ENCODE measurements at places on chromosomes 12 and 14.

- DNase-seq, result no peak
These were observed 23.5 kb downstream of the ATG14 start for GRCh38 chr14:55388160-55388559.

- no peak for DNase-seq
These were observed 94.3 kb downstream of the RFLNA start for GRCh38 chr12:124389138-124389724.

- DNase-seq, result no peak
These were observed 16.2 kb downstream of the ABHD4 start for GRCh38 chr14:22614240-22614799.

GRCh38 chr14:36288496-36288895 is 31.9 kb downstream of the MBIP start:
- no peak for DNase-seq

DNA sequence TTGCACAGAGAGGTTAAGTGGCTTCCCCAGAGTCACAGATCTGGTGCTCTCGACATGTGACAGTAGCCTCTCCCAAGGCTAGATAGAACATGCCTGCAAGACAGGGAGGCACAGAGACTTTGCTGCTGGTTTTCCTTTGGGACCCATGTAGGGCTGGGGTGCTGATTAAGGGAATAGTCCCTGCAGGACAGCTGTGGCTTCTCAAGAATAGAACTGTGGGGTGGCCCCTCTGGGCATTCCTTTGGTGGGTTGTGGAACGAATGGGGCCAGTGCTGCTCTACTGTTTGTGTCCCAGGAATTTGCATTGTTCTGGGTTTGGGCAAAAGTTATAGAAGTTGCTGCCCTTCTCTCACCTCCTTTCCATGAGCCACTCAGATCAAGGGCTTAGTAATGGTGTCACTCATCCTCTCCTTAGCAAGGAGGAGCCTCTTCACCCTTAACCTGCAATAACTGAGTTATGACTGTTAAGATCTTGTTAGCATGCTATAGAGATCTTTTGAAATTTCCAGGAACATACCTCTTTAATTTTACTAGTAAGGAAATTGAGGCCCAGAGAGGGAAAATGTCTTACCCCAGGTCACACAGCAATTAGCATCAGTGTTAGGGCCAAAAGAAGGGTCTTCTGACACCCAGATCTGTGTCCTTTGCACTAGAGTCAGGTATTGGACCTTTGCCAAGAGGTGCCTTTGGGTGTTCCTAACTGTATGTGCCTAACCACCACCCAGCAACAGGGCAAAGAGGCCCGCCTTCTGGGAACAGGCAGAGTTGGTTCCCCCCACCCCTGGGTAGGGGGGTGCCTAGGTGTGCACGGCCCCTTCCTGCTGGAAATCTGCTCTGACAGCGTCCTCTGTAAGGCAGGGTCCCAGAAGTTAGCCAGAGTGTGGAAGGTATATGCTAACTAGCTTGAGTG is 31.4 kb downstream of the CD9 start:
- no peak for DNase-seq

GRCh38 chr12:105272814-105273416 is 36.9 kb upstream of the APPL2 start:
- no peak for DNase-seq

DNA sequence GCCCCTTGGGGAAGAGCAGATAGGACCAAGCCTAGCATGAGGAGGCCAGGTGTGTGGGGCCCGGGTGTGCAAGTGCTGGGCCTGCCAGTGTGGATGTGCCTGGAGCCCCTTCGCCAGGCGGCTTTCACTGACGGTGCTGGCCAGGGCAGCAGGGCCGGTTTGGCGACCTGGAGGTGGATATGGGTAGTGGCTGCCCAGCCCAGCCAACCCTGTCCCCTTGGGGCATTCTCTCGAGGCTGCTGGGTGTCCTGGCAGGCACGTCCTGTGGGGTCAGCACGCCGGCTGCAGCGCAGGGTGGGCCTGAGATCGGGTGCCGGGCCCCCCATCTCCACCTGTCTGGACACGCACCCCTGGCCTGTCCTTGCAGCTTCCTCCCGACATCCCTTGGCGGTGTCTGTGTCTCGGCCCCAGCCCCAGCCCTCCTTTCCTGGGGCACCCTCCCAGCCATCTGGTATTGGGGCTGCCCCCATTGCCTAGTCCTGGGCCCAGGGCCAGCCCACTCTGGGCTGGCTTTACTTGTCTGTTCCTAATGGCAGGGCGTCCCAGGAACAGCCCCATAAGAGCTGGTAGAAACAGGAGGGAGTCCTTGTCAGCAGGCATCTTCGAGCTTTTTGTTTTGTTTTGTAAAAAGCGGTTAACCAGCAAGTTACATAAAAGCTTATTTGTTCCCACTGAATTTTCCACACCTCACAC is 7.2 kb upstream of the CRIP2 start:
- no peak for DNase-seq

DNA sequence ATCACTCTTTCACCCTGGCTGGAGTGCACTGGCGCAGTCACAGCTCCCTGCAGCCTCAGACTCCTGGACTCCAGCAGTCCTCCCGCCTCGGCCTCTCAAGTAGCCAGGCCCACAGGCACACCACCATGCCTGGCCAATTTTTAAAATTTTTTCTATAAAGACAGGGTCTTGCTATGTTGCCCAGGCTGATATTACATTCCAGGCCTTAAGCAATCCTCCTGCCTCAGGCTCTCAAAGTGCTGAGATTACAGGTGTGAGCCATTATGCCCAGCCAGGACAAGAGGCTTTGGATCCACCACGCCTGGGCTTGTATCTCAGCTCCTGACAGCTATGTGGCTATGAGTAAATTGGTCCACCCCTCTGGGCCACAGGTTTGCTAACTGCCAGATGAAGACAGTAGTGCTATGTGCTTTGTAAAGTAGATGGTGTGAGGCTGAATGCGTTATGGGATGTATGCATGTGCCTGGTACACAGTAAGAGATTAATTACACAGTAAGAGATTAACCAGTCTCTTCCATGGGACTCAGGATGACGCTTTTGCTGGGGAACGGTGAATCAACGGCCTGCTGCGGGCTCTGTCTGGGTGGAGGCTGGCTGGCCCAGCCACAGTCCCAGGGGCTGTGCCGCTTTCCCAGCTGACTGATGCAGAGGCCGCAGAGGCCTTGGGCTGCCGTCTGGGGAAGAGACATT is 53.3 kb upstream of the NCOR2 start:
- DNase-seq, result no peak

- DNase-seq, result no peak
These were observed 1421.0 kb upstream of the FLRT2 start for GRCh38 chr14:84108746-84109457.
